ENCODE measurements at places on chromosomes 5 and 9.

GRCh38 chr9:97419309-97419867 is 7.5 kb downstream of the TDRD7 start:
- DNase-seq = no peak

- DNase-seq = no peak
These were observed 52.2 kb downstream of the LURAP1L start for GRCh38 chr9:12826924-12827565.

DNA sequence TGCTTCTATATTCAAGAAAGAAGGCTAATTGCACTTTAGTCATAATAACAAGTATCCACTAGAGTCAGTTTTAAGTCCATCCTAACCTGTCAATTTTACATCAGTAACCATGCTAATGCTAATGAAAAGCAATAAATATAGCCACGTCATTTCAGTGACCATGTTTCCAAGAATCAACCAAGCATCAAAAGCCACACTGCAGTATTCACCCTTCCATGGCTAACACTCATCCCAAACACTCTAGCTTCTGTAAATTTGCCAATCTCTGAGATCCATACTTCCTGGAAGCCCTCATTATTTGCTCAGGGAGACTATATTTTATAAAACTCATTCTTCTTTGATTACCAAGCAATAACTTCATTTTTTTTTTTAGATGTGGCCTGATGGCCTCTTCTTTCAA is 712.0 kb downstream of the CETN3 start:
- no peak for DNase-seq

GRCh38 chr5:105350486-105351140 is 1788.0 kb upstream of the NUDT12 start:
- DNase-seq = no peak

All from activated T-helper 1 cell treated with anti-CD3 and anti-CD28 coated beads, Interleukin-2, amount 50 U/mL, for 16 hours (primary cell).